ENCODE measurements at places on chromosomes 5 and 9. TPM values are rescaled to one million over a fixed set of nuclear protein-coding genes. Genes with fewer than 3 reads are reported as not detected.

DNA sequence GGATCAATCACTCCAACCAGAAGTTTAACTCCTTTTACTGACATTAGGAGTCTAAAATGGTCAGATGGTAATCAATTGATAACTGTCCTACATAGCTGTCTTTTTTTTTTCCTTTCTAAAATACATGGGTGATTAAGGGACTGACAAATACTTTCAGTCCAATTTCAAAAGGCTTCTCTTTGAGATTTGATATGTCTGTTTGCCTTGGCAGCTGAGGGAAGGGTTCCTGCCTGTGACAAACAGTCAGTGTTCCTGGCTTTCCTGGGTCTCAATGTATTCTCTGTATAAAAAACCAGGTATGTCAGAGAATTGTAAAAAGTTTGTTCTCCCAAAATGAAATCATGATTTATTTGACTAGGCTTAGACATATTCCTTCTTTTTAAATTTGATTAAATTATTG lies 84.5 kb downstream of the MEGF10 start:
- no peak for DNase-seq

DNA sequence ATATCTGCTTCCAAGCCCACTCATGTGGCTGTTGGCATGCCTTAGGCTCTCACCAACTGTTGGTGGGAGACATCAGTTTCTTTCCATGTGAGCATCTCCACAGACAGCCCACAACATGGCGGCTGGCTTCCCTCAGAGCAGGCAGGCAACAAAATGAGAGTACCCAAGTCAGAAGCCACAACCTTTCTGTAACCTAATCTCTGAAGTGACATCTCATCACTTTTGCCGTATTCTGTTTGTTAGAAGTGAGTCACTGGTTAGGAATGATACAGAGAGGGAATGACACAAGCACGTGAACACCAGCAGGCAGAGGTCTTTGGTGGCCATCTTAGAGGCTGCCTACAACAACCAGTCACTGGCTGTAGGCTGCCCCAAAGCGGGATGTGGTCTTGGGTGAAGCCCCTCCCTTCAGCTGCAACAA lies 88.6 kb upstream of the RASGRF2 start:
- DNase-seq = no peak

GRCh38 chr5:172101547-172102217 lies 86.3 kb downstream of the STK10 start:
- DNase-seq = no peak

DNA sequence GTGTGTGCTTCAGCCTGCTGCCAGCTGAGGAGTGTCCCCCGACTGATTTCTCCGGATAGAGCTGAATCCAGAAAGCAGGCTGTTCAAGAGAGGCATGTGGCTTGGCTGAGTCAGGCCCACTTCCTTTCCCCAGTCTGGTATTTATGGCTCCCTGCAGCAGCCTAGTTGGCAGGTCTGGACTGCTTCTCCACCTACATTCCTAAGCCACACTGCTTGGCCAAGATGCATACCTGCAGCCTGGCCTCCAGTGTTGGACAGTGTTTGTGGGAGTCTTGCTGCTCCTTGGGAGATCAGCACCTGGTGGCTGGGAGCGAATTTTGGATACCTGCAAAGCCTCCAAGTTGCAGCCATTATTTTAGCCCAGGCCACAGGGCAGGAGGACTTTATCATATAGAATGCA lies 670.8 kb downstream of the ACTL7B start:
- no peak for DNase-seq

DNA sequence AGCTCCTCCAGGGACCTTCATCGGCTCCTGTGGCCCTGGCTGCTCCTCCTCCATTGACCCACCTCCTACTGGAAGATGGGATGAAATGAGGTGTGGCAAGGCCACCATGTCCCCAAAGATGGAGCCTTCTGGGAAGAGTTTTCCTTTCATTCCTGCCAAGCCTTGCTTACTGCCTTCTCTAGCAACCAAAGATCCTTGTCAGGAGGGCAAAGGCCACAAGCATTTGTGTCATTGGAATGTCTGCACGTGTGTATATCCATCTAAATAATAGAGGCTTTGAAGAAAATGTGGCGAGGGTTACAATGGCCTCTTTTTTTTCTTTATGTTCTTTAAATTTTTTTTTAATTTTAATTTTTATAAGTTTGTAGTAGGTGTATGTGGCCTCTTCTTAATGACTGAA lies 313.6 kb downstream of the ARHGEF28 start:
- DNase-seq = no peak

- DNase-seq = no peak
Measured at GRCh38 chr5:72776684-72777083, 39.8 kb upstream of the TNPO1 start.

GRCh38 chr5:133083901-133084300 lies 32.1 kb downstream of the HSPA4 start:
- DNase-seq = no peak

DNA sequence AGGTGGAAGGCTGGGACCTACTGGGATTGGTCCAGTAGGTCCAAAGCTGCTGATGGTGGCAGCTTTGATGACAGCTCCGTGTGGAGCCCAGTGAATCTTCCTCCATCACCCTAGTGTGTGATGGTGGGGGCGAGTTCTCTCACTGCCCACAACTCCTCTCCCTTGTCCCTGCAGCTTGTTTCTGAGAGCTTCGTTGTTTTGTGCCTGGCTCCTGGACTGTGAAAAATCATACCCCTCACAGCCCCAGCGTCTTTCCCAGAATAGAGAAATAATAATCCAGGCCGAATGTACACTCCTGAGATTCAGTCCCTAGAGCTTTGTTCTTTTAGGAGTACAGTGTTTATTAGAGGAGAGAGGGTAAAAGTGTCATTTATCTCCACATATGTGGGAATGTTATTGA lies 372.2 kb downstream of the ENC1 start:
- no peak for DNase-seq

DNA sequence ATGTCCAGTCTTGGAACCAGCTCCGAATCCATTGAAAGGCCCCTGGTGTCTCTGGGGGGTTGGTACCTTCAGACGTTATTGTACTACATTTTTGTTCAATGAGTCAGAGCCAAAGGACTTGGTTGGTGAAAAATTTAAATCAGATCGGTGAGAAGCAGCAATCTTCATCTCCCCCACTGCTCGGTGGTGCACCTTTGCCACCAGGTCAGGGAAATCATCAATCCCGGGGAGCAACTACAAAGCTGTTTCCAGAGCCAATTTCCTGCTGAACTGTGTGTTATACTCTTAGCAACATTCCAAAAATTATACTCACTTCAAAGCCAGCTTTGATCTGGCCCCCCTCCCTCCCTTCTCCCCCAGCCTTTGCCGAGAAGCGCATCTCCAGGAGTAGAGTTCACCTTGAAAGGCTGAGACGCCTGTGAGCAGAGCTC lies 375.2 kb upstream of the WWC1 start:
- DNase-seq = no peak

DNA sequence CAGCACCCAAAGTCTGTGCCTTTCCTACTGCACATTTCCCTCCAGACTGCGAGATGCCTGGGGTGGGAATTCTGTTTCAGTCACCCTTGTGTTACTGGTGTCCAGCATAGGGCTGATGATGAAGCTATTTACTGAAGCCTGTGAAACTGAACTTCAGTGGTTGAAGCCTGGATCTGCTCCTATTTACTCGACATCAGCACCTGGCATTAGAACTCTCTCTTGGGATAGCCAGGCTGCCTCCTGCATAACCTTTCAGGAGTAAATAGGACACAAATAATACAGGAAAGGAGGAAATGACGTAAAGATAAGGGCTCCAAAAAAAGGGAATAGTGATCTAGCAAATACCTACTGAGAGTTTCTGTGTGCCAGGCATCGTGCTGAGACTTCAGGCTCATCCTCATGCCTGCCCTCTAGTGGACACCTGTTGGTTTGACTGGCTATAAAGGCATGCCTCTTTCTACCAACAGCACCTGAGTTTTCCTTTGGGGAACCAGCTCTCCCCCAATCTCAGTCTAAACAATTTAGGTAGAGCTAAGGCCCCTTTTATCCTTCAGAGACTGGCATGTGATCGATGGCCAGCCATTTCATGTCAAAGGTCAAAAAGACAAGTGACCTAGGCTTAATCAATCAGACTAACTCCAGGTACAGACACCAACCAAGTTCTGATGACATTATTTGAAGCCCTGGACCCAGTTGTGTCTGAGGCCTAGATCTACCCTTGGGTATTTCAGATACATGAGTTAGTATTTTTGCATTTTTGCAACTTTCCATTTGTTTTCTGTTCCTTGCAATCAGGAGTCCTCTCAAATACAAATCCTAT lies 192.1 kb upstream of the TRIM32 start:
- DNase-seq = no peak

DNA sequence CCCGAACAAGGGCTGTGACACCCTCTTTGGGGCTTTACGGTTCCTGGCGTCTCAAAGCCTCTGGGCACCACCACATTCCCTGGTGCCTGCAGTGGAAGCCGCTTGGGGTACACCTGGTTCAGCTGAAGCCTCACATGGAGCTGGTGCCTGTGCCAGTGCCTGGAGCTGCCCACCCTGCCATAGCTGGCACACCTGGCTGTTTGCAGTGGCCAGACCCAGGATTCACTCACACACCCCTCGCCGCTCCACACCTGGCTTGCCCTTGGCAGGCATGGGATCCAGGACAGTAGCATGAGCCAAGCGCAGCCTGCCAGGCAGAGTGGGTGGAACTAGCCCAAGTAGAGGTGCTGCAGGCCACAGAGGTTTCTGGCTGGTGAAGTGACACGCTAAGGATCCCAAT lies 641.8 kb downstream of the TLE4 start:
- no peak for DNase-seq

Gene TMEM215
- total RNA-seq = not detected

Gene BRIX1
- 10.3 TPM for total RNA-seq

Gene C1QTNF3
- 7.1 TPM for total RNA-seq

Gene PCDHGA10
- 10.6 TPM for total RNA-seq

Gene ANKRD18B
- total RNA-seq = 5.9 TPM
